ENCODE measurements at places on chromosomes 7 and 10. TPM values are rescaled to one million over a fixed set of nuclear protein-coding genes. Genes with fewer than 3 reads are reported as not detected.

Gene CDK14
- total RNA-seq, result 2.2 TPM

DNA sequence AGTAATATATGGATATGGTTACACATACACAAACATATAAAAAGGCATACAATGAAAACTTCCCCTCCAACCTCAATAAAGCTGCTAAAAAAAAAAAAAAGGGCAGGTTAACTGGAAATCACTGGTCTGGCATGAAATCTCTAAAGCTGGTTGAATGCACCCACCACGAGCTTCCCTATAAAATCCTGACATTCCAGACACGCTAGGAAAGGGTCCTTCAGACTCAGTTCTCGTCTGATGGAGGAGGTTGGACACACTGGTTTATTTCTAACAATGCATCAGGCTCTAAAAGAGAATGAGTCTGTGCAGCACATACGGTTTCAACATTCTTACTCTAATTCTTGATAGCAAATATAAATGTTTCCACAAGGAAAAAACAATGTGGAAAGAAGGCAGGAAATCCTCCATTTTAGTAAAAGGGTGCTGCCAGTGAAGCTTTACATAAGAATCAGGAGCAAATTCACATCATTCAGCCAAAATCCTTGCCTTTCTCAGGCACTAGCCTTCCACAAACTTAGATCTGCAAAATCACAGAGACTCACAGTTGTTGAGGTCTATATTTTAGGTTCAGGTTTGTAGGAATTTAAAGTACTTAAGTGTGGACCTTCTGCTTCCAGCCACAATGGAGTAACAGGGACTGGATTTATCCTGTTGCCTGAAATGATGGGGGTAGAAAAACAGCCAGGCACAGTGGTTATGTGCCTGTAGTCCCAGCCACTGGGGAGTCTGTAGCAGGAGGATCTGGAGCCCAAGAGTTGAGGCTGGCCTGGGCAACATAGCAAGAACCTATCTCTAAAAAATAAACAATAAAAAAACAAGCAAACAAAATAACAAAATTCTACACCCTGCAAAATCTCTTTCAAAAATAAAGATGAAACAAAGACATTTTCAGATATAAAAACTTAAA is 73.5 kb downstream of the CYTH3 start:
- no peaks in the 10 kb centered on the region for H3K36me3 ChIP-seq
- H3K27ac ChIP-seq, result no peak overlapping the region
- no peak for DNase-seq
- H3K4me3 ChIP-seq, result no peak overlapping the region
- H3K27me3 ChIP-seq, result no peaks in the 10 kb centered on the region

GRCh38 chr10:43424416-43424815 is 12.5 kb upstream of the ZNF487 start:
- H3K27me3 ChIP-seq, result no peaks in the 10 kb centered on the region
- no peak for DNase-seq
- peaks cover 13% of the 10 kb centered on the region for H3K4me1 ChIP-seq
- H3K36me3 ChIP-seq, result no peaks in the 10 kb centered on the region

Gene PTF1A
- total RNA-seq, result not detected

- H3K36me3 ChIP-seq, result no peaks in the 10 kb centered on the region
- no peaks in the 10 kb centered on the region for H3K27me3 ChIP-seq
- DNase-seq, result no peak
- no peak overlapping the region for H3K27ac ChIP-seq
Observed at GRCh38 chr10:71042216-71042615, 153.9 kb upstream of the PCBD1 start.

DNA sequence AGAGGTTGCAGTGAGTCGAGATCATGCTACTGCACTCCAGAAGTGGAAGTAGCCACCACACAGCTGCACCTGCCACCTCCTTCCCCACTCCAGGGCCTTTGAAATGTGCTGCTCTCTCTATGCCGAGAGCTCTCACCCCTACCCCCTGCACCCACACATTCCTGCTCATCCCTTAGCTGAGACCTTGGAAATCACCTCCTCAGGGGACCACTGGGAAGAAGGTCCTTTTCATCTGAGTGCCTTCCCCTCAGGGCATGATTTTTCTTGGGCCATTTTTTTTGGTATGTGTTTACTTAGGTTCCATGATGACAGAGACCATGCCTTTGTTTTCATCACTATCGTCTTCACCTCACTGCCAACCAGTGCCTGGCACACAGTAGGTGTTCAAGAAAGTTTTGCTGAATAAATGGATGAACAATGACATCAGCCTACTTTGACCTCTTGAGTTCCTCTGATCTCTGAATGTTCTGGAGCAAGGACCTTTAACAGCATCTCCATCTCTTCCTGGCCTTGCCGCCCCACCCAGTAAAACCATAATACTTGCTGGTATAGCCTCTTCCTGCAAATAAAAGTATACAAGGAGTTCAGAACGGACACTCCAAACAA is 166.6 kb upstream of the KLF14 start:
- no peak overlapping the region for H3K4me3 ChIP-seq
- no peaks in the 10 kb centered on the region for H3K27me3 ChIP-seq
- H3K36me3 ChIP-seq, result no peaks in the 10 kb centered on the region
- H3K27ac ChIP-seq, result peak overlapping the region; percentile 86
- peaks cover 87% of the 10 kb centered on the region for H3K4me1 ChIP-seq
- no peak for DNase-seq

Gene ADARB2
- total RNA-seq, result 0.80 TPM

DNA sequence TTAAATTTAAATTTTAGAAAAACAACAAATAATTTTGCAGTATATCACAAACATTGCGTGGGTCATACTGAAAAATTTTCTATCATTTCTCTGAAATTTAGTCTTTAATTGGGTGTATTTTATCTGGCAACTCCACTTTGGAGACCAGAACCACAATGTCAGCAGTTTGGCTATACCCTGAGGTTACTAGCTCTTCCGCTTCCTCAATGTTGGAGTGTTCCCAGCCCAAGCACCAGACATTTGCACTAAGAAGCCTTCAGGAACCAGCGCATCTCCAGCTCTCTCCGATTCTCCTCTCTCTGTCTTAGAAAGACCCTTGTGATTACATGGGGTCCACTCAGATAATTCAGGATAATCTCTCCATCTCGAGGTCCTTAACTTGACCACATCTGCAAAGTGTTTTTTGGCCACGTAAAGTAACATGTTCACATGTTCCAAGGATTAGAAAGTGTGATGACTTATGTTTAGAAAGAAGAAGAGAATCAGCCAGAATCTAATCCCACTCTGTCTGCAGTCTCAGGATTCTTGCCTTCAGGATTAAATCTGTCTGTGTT is 43.1 kb upstream of the ADRB1 start:
- H3K36me3 ChIP-seq, result no peaks in the 10 kb centered on the region
- H3K4me3 ChIP-seq, result no peak overlapping the region

Gene LRRC17
- total RNA-seq, result 1.4 TPM

GRCh38 chr10:100356067-100357017 is 9.3 kb downstream of the SCD start:
- H3K4me3 ChIP-seq, result no peak overlapping the region
- H3K27ac ChIP-seq, result no peak overlapping the region
- H3K36me3 ChIP-seq, result peaks cover 11% of the 10 kb centered on the region

DNA sequence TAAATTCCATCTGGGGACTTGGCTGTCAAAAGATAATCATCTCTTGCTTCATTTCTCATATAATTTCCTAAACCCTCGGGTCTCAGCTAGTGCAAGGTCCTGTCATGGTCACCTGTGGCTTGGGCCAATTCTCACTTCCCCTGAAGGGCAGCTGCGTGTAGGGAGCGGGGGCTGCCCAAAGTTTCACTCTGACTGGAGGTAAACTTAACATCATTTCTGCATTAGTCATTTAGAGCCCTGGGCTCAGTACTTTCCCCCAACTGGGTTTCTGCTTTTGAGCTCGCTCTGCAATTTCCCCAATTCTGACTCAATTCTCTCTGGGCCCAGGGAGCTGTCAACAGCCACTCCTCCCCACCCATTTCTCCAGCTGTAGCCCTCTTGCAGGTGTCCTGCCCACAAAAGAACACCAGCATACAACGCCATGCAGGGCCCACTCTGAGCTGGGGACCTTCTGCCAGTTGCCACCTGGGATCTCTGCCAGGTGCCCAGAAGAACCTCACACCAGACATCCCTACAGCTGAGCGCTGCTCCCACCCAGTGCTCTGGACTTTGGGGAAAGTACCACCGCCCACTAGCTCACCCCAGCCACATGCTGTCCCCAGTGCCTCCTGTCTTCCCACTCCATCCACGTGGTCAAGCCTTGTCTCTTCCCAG is 37.9 kb downstream of the VOPP1 start:
- H3K27ac ChIP-seq, result peak overlapping the region; percentile 71
- no peak overlapping the region for H3K4me3 ChIP-seq
- peak; percentile 78 for DNase-seq

Gene LIPN
- total RNA-seq, result not detected

DNA sequence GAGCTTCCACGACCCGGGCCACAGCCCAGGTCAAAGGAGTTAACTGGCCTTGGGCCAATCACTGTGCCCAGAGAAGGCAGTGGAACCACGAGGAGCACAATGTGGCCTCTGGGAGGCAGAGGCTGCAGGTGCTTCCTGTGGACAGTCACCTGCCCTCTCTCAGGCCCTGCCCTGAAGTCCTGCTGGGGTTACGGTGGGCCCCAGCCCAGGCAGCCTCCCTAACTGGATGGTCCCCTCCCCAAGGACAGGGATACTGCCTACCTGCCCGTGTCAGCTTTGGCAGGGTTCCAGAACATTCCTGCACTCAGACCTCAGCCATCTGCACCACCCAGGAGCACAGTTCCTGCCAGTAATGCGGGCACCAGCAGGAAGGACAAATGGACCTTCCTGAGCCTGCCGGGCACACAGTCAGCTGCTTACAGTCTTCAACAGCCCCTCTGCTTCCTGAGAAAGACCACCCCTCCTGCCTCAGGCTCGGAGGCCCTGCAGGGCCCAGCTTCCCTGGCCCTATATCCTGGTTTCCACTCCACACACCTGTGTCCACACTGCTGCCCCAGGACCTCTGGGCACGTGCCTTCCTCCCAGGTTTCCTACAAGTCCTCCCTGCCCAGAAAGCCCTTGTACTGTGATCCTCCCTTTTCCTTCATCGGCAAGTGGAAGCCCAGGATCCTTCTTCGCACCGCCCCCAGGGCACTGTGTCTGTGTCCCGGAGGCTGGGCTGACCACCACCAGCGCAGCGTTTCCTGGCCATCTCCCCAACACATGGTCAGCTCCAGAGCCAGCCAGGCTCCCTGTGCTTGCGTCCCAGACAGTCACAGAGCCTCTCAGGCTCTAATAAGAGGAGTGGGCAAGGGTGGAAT is 23.3 kb downstream of the WDR86 start:
- no peak for DNase-seq
- no peaks in the 10 kb centered on the region for H3K36me3 ChIP-seq
- peaks cover 22% of the 10 kb centered on the region for H3K27me3 ChIP-seq
- no peak overlapping the region for H3K4me3 ChIP-seq

All from transverse colon (tissue), 4 donors.